ENCODE measurements at places on chromosomes 3 and 15.

GRCh38 chr3:178238179-178238578 lies 298.1 kb upstream of the KCNMB2 start:
- DNase-seq, result no peak

GRCh38 chr15:62672268-62672667 lies 370.3 kb upstream of the TPM1 start:
- peak; percentile 61 for DNase-seq

GRCh38 chr3:32296251-32297204 lies 58.0 kb downstream of the CMTM8 start:
- DNase-seq, result peak; percentile 90

DNA sequence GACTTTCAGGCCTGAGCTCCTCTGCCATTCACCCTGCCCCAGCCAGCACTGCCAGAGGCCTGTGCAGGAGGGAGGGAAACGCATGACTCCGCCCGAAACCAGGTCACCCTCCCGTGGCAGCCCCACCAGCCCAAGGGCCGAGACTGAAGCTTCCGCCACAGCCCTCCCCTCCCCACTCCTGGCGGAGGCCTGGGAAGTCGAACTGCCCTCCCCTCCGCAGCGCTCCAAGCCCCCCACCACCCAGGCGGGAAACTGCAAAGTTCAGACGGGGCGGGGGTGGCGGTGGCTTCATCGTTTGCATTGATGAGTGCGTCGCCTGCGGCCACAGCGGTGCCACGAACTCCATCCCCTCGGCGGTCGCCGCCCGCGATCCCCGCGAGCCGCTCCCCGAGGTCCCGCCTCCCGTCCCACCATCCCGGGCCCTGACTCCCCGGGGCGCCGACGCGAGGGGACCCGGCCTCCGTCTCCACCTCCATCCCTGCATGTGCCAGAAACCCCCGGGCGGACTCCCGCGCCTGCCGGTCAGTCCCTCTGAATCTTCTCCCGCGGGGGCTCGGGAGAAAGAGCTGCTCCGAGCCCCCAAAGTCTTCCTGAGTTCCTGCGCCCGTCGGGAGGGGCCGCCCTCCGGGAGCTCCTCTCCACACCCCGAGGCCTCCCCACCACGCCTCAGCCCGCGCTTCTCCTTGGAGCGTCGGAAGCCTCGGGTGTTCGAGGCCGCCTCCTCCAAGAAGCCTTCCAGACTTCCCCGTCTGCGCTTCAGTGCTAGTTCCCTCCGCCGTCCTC lies 698 bp downstream of the MELTF start:
- DNase-seq, result peak; percentile 29

DNA sequence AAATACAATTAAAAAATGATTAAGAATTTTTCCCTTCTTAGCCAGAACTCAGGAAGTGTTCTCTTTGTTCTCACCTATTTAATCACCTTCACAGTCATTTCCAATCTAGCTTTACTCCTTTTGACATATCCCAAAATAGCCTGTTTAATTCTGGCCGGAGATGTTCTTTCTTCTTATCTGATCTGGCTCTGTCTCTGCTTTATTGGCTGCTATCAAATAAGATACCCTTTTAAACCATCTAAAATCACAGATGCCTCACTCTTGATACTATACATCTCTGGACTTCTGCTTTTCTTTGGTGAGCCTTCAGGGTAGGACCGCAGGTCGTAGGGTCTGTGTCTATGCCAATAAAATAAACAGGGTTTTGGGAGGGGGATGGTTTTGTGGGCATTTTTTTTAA lies 319.2 kb upstream of the SEMA6D start:
- DNase-seq, result no peak

DNA sequence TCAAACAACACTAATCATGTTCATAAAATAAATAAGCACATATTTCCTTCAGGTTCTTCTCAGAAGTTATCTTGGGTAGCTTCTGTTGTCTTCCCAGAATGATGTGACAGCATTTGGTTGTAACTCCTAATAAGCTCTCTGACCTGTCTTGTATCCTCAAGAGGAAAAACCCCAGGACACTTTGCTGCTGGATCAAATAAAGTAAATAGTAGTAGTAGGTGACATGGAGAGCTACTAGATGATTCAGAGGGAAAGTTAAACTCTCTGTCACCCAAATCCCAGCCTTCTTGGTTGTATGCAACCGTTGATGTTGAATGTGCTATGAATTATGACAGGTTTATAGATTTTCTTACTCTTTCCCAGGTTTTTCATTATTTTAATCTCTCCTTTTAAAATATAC lies 143.0 kb downstream of the ARPP21 start:
- no peak for DNase-seq

All from AG20443 (cell line).